ENCODE measurements at places on chromosomes 11 and 22.

DNA sequence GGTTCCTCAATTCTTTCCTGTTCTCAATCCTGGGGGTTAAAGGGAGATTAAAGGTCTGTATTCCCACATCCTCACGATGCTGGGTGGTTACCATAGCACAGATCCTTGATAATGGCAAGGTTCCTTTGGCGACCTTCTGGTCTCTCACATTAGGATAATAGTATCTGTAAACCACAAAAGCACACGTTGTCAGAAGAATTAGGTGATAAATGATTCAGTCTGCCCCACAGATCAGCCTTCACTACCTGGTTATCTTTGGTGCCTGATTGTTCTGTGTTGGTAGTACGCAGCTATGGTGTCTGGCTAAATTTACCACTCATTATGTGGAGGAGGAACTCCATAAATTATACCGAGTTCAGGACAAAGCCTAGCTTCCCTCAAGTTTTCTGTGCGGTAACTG is 78.4 kb downstream of the C2CD3 start:
- DNase-seq: no peak

DNA sequence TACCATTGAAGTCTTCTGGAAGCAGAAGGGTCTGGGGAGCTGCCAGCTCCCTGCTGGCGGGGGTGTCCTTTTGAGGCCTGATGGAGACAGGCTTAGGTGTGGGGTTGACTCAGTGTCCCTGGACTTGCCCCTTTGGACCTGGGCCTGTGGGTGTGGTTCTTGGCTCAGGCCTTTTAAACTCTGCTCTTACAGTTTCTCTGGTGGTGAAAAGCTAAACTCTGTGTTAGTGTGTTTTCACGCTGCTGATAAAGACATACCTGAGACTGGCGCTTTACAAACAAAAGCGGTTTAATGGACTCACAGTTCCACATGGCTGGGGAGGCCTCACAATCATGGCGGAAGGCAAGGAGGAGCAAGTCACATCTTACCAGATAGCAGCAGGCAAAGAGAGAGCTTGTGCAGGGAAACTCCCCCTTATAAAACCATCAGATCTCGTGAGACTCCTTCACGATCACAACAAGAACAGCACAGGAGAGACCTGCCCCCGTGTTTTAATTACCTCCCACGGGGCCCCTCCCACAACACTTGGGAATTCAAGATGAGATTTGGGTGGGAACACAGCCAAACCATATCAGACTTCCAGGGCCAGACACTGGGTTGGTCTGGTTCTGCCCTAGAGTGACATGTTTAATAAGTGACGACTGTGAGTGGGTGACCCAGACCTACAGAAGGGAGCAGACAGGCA is 26.5 kb downstream of the GRAMD4 start:
- DNase-seq: no peak

GRCh38 chr11:86418917-86419316 is 44.2 kb downstream of the CCDC81 start:
- DNase-seq: no peak

DNA sequence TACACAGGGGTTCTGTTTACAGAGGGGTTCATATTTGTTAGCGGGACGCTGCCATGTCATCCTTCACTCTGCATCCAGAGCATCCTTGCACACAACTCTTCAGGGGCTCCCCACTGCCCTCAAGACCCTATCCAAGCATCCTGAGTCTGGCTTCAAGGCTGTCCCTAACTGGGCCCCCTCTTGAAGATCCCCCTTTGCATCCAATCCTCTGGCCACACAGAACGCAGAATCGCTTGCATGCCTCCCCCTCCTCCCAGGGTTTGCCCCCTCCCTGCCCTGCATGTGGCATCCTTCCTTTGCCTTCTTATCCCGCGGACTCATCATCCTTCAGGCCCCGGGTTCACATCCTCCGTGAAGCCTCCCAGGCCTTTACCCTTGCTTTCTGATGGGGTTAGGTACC is 18.6 kb downstream of the C1QTNF6 start:
- DNase-seq: no peak

- no peak for DNase-seq
Observed at GRCh38 chr11:100574894-100575769, 112.0 kb upstream of the ARHGAP42 start.

GRCh38 chr11:5282628-5283027 is 12.9 kb upstream of the HBE1 start:
- DNase-seq: no peak

DNA sequence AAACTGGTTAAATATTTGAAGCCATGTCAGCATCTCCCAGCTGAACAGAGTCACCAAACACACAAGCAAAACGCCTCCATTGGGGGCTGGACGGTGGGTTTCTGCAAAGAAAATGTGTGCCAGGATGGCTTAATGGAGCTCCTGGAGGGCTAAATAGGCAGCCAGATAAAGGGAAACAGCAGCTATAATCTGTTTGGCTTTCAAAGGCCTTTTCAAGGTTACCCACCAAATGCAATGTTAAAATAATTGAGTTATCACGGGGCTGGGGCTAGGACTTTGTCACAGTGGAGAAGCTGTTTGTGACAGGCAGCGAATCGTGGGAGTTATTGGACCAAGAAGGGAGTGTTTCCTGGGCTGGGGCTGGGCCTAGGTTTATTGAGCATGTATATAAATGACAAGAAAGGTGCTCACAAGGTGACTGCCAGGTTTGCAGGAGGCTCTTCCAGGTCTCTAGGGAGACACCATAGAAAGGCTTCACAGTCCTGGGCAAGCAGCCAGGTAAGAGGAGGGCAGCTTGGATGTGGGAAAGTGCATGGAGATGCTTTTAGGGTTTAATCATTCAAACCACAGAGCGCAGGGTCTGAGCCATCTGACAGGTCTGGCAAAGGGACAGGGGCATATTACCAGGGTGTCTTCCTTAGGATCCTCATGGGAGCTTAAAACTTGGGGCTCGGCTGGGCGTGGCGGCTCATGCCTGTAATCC is 28.3 kb downstream of the GRIK4 start:
- no peak for DNase-seq

DNA sequence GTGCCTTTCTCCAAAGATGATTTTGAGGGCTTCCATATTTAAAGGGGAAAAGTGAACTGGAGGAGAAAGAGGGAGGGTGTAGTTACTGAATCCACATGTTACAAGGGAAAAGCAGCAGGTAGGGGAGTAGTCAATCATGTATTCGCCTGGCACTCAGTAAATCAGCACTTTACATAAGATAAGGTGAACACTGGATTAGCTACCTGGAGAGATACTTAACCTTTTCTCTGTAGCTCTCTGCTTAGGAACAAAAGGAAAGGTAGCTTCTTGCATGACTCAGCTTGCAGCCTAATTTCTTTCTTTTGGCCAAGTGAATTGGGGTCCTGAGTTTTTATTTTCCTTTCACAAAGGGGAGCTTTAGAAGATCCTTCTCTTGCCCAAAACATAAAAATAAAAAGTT is 43.3 kb upstream of the PHF21B start:
- no peak for DNase-seq

- DNase-seq: no peak
Observed at GRCh38 chr22:29041408-29041807, 20.2 kb downstream of the C22orf31 start.

- DNase-seq: no peak
Observed at GRCh38 chr11:83252941-83253340, 33.2 kb downstream of the CCDC90B start.

DNA sequence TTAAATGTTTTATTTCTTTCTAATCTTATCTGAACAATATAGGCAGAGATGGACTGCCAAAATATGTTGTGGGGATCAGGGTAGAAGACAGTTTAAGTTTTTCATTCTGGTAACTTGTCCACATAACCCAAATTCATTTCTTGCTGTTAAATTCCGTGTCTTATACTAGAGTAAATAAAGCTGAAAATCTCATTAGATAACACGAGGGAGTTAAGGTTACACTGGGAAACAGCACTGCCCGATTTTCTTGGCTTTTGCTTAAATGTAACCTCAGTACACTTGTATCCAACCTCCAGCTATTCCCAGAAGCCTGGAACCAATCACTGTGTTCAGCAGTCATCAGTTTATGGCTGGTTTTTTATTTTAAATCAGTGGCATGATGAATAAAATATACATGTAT is 48.2 kb downstream of the MICAL3 start:
- DNase-seq: no peak

DNA sequence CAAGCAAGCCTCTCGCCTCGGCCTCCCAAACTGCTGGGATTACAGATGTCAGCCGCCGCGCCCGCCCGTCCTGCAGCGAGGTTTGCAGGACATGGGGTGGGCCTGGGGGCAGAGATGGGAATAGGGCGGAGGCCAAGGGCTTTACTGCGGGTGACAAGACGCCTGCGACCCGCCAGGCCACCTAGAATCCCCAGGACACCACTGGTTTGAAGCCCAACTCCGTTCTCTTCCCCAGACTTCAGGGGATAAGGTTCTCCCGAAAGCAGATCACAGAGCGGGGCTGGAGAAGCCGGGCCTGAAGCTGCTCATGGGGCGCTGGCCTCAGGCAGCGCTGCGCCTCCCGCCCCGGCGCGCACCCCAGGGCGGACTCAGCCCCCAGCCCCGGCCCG is 354 bp downstream of the POLR2L start:
- DNase-seq: no peak

GRCh38 chr11:65918211-65919140 is at the start of gene C11orf68:
Gene C11orf68, minus strand, starts transcription at chr11:65919062. Its CDS starts 31 bp downstream, at chr11:65919031.
- no peak for DNase-seq

DNA sequence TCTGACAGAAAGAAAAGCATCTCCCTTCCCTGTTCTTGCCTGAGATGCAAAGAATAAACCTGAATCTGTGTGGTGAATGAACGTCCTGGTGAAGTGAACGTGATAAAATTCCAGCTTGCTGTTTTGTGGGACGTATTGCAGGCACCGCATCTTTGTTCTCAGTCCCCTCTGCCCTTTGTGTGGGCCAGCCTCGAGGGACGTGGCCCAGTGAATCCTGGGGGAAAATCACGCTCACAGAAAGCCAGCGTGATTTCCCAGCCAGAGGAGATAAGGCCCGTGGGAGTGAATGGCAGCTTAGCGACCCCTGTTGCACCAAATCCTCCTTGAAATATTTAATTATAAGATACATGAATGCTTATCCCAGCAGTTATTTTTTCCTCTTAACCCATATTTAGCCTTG is 129.1 kb downstream of the COMMD9 start:
- no peak for DNase-seq

DNA sequence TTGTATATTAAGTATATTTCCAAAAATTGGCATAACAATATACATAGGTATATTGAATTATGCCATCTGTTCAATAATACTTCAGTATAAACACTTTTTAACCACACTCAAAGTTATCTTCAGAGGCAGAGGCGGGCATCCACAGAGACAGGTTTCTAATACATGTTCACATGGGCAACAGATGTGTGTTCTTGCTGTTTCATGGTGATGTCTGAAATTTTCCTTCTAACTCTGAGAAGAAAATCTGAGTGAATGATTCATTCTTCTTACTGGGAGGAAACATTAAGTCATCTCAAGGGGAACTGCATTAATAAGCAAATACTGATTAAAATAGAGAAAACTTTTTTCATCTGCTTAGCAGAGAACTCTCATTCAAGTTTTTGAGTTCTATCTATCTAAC is 1074.5 kb downstream of the LRRC4C start:
- no peak for DNase-seq

DNA sequence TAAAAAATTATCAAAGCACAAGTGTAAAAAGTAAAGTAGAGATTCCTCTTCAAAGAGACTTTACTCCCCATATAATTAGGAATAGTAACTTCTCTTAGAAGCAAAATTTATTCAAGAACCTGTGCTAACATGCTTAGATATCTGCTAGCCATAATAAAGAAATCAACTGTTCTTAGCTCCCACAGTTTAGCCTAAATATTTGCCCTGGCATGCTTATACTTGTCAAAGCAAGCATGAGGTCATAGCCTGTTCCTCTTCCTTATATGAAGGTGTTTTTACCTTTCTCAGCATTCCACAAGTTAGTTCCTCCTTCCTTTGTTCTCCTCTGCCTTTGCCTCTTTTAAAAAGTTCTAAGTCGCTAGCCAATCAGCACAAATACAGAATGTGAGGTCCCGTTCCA is 30.3 kb downstream of the RIC3 start:
- DNase-seq: no peak

DNA sequence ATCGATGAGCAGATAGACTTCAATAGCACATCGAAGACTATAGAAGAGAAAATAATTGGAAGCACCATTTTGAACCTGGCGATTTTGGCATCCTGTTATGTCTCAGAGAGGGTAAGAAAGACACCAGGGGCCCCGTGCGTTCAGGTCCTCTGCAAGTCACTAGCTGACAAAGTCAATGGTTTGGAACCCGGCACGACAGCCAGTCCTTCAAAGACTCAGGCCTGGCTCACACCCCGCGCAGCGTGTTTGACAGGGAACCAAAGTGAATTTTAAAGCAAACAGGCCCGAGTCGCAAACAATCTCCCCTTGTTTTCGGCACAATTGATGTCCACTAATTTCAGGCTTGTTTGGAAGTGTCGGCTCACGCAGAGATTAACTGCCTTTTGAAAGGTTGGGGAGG is 716.6 kb downstream of the BRD1 start:
- DNase-seq: no peak

- DNase-seq: no peak
Observed at GRCh38 chr11:106848526-106848925, 169.8 kb downstream of the GUCY1A2 start.

DNA sequence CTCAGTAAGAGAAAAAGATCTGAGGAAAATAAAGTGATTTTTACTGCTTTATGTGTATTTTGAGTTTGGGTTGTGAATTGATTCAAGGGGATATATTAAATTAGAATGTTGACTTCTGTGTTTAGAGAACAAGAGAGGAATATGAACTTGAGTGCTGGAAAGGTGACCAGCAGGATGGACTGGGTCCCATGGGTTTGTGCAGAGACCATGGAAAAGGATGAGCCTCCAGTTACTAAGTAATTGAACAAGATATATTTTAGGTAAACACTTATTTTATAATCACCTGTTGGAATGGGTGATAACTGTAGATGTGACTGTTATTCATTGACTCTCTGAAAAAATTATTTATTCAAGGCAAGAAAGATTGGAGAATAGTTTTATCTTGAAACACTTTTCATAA is 82.0 kb upstream of the TOP3B start:
- no peak for DNase-seq

DNA sequence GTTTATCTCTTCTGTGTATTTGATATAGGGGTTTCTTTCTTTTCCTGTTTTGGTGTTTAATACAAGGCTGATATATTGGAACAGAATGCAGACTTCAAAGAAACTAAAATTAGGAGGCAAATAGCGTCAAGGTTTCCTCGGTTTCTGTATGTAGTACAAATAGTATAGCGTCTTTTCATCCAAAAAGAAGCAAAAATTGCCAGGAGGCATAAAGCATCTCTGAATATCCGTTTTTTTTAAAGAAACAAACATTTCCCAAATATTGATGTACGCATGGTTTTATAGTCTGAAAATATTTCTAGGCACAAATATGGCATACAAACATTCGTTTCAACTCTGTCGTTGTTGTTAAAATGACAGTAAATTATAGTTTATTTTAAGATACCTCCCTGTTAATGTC is 17.1 kb upstream of the PAX6 start:
- DNase-seq: no peak

DNA sequence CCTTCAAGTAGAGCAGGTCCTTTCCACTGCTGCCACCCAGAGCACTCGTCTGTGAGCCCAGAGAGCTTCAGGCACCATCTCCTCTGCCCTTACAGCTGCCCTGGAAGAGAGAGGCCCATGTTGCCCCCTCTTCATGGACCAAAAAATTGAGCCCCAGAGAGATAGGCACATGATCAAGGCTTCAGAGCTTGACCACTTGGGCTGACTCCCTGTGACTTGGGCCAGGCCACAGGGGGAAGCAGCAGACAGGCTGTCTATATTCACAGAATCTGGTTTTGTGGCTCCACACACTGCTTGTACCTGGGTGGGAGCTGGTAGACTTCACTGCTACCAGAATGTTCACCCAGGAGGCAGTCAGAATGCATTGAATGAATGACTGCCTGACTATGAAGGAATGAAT is 58.2 kb downstream of the SMIM38 start:
- no peak for DNase-seq
